SK-N-SH (cell line): ENCODE measurements at places on chromosomes 11 and 22. TPM values are rescaled to one million over a fixed set of nuclear protein-coding genes. Genes with fewer than 3 reads are reported as not detected.

The C11orf97 gene
- polyA plus RNA-seq, result not detected in 2 replicates

The STK33 gene
- polyA plus RNA-seq, result 12.3 and 16.6 TPM in 2 replicates

The CD3G gene
- polyA plus RNA-seq, result not detected in 2 replicates

The NOX4 gene
- polyA plus RNA-seq, result 1.3 and 2.2 TPM in 2 replicates

The TIMP3 gene
- polyA plus RNA-seq, result 23.1 and 26.1 TPM in 2 replicates

The MGAT3 gene
- 0.16 and 0.21 TPM in 2 replicates for polyA plus RNA-seq

The PAMR1 gene
- polyA plus RNA-seq, result 0.31 and 0.42 TPM in 2 replicates

The OPCML gene
- polyA plus RNA-seq, result not detected in 2 replicates
